ENCODE measurements at places on chromosomes 4 and X.

DNA sequence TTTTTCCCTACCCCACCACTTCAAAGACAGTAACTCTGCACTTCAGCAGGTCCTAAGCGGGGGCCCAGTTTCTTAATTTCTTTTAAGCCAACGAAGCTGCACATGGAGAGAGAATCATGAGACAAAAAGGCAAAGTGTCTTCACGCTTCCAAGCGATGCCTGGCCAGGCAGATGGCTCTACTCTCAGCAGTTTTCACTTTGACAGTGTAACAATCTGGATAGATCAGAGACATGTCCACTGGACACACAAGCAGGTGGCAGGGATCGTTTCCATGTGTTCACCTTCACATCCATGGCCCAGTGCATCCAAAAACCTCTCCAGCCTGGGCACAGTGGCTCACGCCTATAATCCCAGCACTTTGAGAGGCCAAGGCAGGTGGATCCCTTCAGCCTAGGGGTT lies 27.8 kb downstream of the PPP2R2C start:
- no peak for DNase-seq

DNA sequence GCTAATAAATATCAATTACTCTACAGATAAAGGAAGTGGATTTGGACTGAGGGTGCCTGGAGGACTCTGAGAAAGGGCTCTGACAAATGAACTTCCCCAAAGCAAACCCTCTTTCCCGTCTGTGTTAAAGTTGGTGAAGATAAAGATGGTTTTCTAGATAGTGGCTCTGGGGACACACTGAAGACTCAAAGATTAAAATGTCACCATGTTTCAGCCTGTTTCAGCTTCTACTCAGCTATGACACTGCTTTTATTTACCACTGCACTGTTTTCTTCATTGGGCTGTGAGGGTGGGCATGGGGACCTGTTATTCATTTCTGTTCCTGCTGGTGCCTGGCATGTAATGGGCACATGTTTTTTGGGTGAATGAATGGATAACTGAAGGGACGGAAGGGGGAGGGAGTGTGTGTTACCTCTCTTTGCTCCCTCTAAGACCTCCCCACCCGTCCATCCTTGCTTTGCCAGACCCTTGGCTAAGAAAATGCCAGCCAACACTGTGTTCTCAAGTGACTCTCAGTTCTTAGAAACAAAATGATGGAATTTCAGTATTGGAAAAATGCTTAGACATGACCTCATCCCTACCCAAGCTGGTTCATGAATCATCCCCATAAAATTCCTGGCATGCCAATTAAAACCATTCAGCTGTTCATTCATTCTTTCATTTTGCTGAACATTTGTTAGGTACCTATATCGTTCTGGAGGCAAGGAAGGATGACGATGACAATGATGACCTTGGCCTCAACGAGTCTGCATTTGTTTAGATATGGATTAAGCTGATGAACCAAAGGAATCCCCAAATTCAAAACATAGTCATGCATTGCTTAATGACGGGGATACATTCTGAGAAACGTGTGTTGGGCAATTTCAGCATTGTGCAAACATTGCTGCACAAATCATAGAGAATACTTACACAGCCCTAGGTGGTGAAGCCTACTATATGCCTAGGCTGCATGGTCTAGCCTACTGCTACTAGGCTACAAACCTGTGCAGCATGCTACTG lies 13.4 kb upstream of the STK32B start:
- no peak for DNase-seq

DNA sequence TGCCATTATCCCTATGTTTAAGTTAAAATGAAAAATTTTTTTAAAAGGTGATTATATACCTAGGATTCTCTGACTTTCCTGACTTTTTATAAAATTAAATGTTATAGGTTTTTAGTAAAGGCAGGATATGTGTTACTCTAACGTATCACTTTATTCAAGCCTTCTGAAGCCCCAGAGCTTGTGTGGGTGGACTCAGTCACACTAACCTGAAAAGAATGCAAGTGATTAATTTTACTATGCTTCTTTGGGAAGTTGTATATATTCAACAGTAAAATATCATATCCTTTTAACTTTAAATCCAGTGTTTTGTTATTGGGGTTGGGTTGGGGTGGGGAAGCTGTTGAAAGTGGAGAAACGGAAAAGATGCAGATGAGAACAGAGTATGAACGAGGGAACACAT lies 22.8 kb downstream of the PDLIM3 start:
- DNase-seq: no peak

GRCh38 chrX:39819921-39820849 lies 277.6 kb downstream of the BCOR start:
- peak; percentile 7 for DNase-seq
